Hypothalamus (tissue), 51 donors: ENCODE measurements at places on chromosomes 13 and 19.

DNA sequence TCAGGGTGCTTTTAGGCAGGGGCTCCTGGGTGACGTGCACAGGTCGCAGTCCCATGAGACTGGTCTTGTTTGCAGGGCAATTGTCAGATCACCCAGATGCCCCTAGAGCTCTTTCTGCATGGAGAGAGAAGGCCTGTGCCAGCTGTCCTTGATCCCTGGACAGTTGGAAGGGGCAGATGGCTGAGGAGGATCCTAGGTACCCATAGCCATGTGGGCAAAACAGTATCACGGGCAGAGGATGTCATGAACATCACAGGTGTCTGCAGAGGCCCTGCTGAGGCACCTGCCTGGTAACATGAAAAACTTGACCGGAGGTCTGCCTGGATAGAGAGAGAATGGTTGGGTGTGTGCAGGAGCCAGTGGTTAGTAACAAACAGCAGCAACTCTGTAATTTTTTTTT is 99.3 kb downstream of the ZNF536 start:
- DNase-seq = no peak

DNA sequence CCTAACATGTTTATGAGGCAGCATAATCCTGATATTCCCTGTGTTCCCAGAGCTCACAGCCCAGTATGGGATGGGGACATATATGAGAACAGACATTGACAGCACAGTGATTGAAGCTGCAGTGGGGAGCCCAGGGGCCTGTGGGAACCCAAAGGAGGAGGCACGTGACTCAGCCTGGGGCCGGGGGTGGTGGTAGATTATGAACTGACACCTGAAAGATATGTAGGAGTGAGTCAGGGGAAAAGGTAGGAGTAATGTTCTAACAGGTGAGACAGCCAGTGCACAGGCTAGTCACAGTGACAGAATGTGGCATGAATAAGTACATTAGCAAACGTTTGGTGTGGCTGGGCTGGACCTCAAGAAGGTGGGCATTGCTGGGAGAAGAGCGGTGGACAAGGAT is 29.0 kb downstream of the CKM start:
- no peak for DNase-seq

GRCh38 chr13:36533806-36534205 is 101.5 kb downstream of the CCNA1 start:
- no peak for DNase-seq

DNA sequence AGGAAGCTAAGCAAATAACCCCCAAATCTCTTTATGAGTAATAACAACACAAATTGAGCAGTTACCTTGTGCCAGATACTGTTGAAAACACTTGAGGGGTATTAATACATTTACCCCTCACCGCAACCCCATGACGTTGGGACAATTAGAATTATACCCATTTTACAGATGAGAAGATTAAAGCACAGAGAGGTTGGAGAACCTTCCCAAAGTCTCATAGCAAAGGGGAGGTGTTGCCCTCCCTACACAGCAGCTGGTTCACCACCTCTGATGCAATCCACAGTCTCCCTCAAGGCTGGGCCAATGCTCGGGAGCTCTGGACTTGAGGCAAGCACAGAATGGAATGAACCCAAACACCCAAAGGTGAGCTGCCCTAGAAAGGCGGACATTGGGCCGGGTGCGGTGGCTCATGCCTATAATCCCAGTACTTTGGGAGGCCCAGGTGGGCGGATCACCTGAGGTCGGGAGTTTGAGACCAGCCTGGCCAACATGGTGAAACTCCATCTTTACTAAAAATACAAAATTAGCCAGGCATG is 3.9 kb upstream of the CCNE1 start:
- DNase-seq = no peak

DNA sequence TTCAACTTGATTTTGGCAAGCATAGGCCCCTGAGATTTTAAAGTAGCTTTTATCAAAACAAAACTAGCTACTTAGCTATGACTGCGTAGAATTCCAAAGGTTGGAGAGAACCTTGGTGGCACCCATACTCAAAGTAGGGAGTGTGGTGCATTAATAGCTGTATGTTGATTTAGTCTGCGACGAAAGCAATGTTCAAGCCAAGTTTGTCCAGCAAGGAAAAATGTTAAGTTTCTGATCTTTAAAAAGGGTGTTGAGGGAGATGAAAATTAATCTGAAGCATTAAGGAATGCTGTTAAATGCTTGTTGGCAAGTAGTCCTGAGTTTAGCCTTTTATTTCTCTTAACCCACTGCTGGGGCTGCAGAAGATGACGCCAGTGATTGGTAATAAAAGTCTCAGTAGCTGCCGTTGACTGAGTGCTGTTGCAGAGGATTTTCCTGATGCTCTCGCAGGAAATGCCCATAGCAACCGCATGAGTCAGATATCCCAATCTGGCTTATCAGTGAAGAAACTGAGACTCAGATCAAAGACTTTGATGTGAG is 75.9 kb upstream of the RNF113B start:
- no peak for DNase-seq

GRCh38 chr19:18385359-18385674 is 641 bp upstream of the GDF15 start:
- no peak for DNase-seq
